Stimulated activated CD8-positive, alpha-beta memory T cell treated with anti-CD3 and anti-CD28 coated beads, Interleukin-7, amount 100 ng/mL, for 1 hour (primary cell): ENCODE measurements at places on chromosomes 4 and X.

DNA sequence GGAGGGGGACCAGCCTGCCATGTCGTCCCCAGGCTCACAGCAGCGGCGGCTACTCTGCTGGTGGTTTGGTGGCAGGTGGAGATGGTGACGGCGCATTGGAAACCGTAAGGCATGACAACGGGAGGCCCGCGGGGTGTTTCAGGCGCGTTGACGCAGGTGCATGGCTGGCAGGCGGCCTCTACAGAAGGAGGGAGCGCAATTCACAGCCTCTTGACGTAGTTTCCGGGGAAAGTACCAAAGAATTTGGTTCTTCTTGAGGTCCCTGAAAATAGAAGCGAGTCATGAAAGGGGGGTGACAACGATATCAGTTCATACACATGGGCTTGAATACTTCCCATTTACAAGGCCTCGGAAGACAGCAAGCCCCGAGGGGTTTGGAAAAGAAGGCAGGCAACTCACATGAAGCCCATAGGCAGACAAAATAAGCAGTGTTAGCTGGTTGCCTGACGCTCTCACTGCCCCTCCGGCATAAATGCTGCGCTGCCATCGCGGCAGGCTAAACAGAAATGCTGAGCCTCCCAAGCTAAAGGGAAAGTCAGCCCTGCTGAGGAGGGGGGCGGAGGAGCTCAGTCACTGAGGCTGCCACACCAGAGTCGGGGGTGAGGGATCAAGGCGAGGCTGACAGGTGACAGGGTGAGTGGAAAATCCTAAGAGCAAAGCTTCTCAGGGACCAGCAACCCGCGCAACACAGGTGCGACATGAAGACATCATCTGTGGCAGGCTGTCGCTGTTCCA lies 52.3 kb upstream of the PDLIM3 start:
- DNase-seq = peak; percentile 31

DNA sequence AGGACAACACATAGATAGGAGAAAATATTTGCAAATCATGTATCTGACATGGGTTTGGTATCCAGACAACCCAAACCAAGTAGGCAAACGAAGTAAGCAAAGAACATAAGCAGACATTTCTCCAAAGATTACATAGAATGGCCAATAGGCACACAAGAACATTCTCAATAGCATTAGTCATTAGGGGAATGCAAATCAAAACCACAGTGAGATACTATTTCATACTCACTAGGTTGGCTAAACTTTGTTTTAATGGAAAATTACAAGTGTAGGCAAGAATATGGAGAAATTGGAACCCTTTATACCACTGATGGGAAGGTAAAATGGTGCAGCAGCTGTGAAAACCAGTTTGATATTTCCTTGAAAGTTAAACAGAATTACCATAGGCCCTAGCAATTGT lies 74.7 kb downstream of the CHRNA9 start:
- DNase-seq = no peak

GRCh38 chr4:44869222-44869882 lies 143.0 kb upstream of the GNPDA2 start:
- DNase-seq = no peak

DNA sequence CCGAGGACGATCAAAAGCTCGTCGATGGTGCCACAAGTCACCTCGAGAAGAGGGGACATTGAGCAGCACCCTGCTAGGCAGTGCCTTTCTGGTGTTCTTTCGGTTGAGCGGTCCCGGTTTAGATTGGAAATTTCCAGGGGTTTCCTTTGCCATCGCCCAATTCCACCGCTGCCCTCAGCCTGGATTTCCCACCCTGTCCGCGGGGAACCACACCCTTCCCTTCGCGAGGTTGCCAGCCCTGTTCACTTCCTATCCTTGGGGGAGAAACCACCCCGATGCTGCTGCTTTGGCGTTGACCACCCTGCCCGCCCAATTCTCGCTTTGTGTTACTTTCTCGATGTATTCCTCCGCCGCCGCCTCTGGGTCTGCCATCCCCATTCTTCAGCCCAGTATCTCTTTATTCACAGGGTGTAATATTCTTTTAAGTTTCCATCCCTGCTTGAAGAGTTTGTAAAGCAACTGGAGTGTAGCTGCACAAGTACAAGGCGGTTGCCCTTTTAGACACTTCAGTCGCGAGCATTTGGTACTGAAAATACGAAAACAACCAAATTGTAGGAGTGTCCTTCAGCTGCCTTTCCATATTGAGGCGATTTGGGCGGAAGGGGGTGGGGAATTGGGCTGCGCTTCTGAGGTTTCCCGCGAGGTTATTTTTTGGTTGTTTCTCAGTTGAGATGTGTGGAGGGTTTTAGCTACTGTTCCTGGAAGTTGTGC lies 1.1 kb downstream of the OGT start:
- no peak for DNase-seq

DNA sequence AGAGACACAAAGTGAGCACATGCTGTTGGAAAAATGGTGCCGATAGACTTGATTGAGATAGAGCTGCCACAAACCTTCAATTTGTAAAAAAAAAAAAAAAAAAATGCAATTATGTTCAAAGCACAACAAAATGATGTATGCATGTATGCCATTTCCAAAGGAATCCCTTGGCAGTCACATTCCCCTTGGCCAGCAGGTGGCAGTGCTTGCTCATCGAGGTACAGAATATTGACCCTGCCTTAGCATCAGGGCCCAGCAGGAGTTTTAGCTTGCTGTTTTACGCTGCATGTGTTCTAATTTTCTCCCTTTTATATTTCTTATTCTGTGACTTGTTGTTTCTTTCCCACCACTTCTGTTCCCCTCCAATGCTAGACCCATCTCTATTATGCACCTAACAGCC lies 34.5 kb upstream of the CYBB start:
- DNase-seq = peak; percentile 49

GRCh38 chrX:120001787-120002186 lies 58.2 kb upstream of the NKAP start:
- no peak for DNase-seq

- no peak for DNase-seq
Measured at GRCh38 chr4:174607792-174608191, 85.5 kb upstream of the HPGD start.

GRCh38 chr4:34221986-34222385 lies 2022.3 kb downstream of the ARAP2 start:
- no peak for DNase-seq

DNA sequence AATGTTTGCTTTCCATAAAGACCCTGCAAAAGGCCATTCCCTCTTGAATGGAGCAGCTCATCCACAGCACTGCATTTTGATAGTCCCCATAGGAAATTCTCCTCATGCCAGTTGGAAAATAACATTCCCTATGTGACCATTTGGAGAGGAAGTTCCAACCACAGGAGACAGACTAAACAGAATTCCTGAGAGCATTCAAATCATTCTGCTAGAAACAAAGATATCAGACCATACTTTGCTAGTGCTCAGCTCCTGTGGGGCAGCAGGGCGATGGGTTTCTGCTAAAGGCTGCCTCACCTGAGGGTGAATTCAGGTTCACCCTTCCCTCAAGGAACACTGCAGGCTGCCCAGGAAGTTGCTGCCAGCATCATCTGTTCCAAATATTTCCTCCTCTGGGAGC lies 58.8 kb downstream of the LNX1 start:
- DNase-seq = no peak

- DNase-seq = no peak
Measured at GRCh38 chr4:51998837-51999236, 21.3 kb downstream of the LRRC66 start.

DNA sequence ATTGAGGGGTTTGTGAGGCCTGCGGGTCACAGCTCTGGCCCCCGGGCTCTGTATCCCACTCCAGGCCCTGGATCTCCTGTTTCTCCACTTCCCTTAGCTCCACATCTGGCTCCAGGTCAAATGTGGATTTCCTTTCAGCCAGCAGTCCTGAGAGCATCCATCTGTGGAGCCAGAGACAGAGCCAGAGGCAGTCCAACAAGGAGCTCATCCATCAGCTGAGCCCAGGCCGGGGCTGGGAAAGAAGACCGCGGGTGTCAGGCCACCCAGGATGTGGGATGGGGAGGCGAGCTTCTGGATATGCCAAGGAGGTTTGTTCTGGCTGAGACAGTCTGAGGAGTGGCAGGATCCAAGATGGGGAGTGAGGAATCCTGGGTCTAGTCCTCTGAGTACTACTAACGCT lies 91.7 kb downstream of the EFNB1 start:
- no peak for DNase-seq

GRCh38 chr4:180189666-180190065 lies 2053.5 kb upstream of the TENM3 start:
- DNase-seq = no peak

DNA sequence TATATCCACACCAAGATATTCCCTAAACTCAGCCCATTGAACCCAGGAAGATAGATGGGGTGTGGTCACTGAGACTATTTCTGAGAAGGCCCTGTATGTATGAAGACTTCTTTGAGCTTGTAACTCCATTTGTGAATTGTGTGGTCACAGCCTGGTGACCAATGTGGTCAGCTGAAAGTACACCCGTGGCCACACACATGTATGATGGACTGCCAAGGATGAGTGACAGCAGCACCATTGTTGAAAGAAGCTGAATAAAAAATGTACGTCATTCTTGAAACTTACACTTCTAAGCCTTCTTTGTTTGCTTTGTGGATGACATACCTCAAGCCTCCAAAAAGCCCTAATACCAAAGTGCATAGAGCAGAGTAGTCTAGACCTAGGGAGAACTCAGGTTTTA lies 581.4 kb downstream of the RAB28 start:
- no peak for DNase-seq

- no peak for DNase-seq
Measured at GRCh38 chrX:120332394-120332793, 21.1 kb upstream of the TMEM255A start.

DNA sequence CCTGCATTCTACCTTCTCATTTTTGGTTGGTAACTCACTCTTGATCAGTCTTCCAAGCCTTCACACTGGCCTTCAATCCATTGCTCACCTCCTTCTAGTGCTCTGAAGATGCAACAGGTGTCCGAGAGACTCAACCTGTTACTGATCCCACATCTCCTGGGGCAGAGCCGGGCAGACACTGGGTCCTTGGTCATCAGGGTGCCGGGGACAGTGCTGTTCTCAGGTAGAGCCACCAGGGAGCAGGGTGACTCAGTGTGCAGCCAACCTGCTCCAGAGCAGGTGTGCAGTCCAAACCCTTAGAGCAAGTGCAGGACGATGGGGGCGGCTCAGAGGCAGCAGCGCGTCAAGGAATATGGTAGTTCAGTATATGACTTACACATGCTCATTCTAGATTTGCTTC lies 188.4 kb downstream of the DHX15 start:
- no peak for DNase-seq

DNA sequence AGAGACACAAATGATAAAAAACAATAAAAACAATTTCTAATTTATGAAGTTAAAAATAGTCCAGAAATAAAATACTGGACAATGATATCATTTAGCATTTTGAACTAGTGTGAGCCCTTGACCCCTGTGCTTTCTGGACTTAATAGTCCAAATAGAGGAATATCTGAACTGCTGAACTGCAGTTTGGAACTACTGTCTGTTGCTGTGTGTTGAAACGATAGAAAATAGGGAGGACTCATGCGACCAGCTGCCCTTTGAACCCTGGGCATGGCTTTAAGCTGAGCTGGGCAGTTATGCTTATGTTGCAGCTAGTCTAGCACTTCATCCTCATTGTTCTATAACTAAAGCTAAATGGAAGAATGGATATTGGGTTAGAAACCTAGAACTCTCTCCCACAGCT lies 99.5 kb downstream of the FMR1NB start:
- no peak for DNase-seq

- DNase-seq = no peak
Measured at GRCh38 chrX:148185631-148186030, 204.5 kb downstream of the FMR1NB start.

GRCh38 chr4:80586716-80587115 lies 251.2 kb downstream of the CFAP299 start:
- DNase-seq = no peak

DNA sequence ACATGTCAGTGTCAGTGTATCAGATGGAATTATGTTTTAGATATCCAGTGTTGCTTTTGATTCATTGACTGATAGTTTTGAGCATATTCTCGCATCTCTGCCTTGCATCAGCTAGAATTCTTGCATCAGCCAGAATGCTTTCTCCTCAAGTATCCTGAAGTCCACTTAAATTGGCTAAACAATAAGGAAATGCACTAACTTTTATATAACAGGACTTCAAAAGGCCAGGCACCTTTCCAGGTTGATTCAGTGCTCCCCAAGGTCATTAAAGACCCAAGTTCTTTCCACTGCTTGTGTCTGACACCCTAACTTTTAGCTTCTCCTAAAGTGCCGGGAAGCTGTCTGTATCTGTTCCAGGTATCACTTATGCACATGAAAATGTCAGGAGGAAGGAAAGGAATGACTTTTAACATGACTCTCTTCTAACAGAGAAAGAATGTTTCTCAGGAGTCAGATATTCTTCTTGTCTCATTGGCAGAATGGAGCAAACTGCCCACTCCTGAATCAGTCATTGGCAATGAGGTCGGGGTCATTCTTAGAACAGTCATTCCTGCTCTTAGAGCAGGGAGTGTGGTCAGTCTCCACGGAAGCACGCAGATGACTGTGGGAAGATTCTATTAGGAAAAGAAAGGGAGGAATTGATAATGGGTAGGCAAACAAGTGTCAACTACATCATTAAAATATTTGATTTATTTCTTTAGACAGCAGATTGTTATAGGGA lies 92.9 kb upstream of the TLL1 start:
- DNase-seq = no peak
